ENCODE measurements at places on chromosomes 11 and 22.
A peak's percentile ranks its signal among the peaks of the same experiment; 100 is the strongest.

DNA sequence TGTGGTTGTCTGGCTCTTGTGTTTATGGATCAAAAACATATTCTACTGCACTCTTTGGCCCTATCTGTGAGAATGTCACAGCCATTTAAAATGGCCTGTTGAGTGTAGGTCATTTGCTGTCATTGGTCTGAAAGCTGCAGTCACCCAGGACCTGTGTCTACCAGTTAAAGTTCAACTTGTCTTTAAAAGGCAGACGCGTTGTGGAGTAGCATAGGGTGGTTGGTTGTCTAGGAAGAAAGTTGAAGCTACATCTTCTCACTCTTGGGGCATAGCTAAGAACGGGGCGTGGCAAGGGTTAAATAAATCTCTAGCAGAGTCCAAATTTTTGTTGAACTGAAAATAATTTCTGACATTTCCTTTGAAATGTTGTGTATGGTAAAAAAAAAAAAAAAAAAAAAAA, 110.7 kb upstream of the E2F8 start:
- DNase-seq: no peak

GRCh38 chr22:27273436-27273835, 528.1 kb downstream of the MN1 start:
- no peak for DNase-seq

- no peak for DNase-seq
Observed at GRCh38 chr22:39110631-39111561, 13.9 kb downstream of the APOBEC3H start.

DNA sequence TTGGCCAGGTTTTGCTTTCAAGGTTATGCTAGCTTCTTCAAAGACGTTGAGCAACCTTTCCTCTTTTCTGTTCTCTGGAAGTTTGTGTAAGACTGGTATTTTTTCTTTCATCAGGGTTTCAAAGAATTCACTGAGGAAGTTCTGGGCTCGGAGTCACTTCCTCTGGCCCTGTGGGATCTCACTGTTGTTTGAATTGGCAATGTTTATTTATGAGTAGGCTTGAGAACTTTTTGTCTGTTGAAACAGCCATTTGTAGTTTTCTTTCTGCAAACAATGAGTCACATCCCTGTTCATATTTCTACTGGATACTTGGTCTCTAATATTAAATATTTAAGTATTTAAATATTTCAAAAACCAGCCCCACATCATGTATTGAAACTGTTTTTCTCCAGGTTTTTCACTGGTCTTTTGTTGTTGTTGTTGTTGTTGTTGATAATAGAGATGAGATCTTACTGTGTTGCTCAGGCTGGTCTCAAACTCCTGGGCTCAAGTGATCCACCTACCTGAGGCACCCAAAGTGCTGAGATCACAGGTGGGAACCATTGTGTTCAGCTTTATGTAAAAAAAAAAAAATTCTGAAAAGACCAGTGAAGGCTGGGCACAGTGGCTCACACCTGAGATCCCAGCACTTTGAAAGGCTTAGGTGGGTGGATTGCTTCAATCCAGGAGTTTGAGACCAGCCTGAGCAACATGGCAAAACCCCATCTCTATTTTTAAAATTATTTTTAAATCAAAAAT, 26.9 kb downstream of the SUSD2 start:
- DNase-seq: peak; percentile 80

DNA sequence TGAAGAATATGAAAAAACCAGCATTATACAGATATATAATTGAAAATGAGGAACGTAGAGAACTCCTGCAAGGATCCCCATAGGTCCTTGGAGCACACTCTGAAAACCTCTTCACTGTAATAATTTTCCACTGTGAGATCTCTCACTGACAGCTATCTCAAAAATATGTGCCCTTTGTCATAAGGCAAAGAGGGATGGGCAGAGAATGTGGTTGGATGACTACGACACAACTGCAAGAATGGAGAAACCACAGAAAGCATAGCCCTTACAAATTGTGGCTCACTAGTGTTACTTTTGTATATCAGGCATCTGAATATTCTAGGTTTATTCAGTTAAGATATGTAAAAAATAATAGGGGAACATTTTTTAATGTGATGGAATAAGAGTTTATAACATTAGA, 7.9 kb upstream of the CTSC start:
- peak; percentile 23 for DNase-seq

GRCh38 chr11:73446766-73447165, 70.6 kb downstream of the RELT start:
- no peak for DNase-seq

DNA sequence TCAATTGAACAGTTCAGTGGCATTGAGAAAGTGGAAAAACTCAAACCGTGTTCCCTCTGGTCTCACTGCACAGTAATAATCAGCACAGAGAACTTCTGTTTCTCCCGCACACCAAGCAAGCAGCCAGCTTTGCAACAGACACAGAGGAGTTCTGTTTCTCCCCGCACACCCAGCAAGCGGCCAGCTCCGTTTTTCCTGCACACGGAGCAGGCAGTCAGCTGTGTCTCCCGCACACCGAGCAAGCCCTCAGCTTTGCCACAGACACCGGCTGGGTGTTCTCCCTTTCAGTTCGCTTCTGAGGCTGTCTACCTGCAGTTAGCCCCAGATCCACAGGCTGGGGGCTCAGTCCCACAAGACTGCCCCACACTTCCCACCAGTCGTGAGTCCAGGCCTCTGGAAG, 9.9 kb upstream of the TALDO1 start:
- no peak for DNase-seq

- DNase-seq: peak; percentile 27
Observed at GRCh38 chr11:11813288-11813962, 28.3 kb upstream of the USP47 start.

GRCh38 chr22:46546466-46547178, 9.2 kb upstream of the CELSR1 start:
- DNase-seq: peak; percentile 63

DNA sequence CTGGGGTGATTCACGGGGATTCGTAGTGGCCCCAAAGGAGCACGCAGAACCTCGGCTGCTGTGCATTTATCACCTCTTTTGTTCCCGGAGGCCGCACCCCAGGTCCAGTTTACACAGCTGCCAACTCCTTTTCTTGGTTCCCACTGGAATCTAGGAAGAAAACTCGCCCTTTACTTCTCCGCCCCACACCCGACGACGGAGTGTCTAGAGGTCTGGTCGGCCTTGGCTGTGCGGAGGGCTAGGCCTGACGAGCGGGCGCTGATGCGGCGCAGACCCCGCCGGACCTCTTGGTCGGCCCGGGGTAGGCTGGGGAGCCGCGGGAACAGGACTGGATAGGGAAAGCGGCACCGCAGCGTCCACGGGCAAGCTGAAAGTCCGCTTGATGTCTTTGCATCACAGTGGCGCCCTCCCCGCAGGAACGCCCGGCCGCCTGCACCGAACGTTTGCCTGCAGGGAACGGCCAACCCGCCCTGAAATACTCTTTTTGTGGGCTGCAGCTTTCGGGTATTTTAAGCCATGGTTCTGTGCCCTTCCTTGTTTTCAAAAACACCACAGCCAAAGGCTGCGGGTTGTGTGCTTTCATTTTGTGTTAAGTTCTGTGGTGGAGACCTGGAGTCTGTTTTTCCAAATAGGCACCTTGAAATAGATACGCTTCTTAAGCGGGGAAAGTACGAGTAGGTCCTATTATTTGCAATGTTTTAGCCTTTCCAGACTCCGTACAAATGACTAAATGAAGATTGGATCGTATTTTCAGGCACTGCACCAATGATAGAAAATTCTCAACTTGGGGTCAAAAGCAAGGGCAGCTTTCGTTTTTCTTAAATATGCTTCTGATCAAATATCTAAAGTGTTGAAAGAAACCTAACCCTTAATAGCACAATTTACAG, 829 bp upstream of the ZBED5 start:
- DNase-seq: peak; percentile 40

- DNase-seq: no peak
Observed at GRCh38 chr11:86876716-86877234, 76.4 kb downstream of the PRSS23 start.

DNA sequence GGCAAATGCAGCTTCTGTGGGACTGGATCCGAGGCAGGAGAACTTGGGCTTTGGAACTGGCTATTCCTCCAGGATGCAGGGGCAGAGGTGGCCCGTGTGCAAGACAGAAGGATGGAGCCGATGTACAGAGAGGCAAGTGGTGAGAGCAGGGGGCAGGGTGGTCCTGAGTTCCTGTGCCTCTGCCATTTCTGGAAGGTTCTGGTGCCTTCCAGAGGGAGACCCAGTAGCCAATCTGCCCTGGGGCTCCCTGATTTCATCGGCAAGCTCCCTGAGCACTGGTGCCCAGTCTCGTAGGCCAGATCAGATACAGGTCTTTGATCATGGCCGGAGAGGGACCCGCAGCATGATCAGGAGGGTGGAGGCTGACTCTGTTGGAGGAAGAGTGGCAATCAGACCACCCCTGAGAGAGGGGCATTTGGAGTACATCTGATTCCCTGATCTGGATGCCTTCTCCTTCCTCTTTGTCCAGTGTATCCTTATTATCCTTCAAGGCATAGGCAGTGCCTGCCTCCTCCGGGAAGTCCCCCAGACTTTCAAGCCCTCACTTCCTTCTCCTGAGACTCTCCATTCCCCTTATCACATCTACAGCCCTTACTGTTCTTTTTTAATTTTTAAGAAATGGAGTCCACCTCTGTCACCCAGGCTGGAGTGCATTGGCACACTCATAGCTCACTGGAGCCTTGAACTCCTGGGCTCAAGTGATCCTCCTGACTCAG, 9.7 kb downstream of the MRGPRD start:
- DNase-seq: no peak

DNA sequence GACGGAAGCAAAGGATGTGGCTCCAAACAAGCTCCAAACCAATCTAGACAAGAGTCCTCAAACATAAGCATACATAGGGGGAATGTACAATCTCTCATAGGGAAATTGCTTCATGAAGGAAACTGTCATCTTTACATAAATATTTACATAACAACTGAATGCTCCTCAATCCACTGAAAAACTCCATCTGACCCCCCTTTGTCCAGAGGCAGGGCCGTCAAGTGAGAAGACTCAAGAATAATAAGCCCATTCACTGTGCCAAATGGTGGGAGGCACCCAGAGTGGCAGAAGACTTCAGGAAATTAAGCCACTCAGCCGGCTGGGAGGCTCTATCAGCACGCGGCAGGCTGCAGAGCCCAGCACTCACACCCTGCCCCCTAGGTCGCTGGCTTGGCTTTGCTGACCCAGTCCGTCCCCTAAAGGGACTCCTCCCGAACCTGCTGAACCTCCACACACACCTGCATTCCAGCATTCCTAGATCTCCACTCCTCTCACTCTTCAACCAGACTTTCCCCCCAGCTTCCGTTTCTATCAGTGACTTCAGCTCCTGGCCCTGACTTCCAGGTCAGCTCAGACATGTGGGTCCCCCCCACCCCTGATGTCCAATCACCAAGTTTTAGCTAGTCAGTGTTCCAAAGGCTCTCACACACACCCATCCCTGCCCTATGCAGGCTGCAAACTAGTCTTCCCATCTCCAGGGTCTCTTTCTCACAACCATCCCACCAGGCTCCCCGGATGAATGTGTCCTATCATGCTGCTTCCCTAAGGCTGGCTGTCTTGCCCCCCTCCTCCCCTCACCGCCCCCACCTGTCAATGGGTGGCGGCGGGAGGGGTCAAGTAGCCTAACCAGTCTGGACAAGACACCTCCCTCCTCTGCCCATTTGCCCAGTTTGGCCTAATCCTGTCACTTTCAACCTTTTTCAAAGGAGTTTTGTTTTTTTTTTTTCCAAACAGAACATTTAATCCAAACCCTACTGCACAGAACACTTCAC, 11.3 kb downstream of the VPS37C start:
- no peak for DNase-seq

- no peak for DNase-seq
Observed at GRCh38 chr11:74611369-74611861, 19.0 kb downstream of the POLD3 start.

- DNase-seq: no peak
Observed at GRCh38 chr22:18110194-18110953, at the start of gene TUBA8. TUBA8 (plus strand) TSS chr22:18110809; CDS start chr22:18110866, 57 bp downstream.

DNA sequence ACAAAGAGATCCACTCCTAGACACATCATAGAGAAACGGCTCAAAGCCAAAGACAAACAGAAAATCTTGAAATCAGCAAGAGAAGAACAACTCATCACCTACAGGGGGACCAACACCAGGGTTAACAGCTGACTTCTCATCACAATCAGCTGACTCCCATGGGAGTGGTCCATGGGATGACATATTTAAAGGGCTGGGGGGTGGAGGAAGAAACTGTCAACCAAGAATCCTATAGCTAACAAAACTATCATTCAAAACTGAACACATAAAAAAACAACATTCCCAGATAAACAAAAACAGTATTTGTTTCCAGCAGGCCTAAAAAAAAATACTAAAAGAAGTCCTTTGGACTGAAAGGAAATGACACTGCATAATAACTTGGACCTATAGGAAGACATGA, 86.7 kb downstream of the APOL5 start:
- DNase-seq: no peak

GRCh38 chr11:46528445-46529094, 65.3 kb downstream of the AMBRA1 start:
- DNase-seq: no peak

DNA sequence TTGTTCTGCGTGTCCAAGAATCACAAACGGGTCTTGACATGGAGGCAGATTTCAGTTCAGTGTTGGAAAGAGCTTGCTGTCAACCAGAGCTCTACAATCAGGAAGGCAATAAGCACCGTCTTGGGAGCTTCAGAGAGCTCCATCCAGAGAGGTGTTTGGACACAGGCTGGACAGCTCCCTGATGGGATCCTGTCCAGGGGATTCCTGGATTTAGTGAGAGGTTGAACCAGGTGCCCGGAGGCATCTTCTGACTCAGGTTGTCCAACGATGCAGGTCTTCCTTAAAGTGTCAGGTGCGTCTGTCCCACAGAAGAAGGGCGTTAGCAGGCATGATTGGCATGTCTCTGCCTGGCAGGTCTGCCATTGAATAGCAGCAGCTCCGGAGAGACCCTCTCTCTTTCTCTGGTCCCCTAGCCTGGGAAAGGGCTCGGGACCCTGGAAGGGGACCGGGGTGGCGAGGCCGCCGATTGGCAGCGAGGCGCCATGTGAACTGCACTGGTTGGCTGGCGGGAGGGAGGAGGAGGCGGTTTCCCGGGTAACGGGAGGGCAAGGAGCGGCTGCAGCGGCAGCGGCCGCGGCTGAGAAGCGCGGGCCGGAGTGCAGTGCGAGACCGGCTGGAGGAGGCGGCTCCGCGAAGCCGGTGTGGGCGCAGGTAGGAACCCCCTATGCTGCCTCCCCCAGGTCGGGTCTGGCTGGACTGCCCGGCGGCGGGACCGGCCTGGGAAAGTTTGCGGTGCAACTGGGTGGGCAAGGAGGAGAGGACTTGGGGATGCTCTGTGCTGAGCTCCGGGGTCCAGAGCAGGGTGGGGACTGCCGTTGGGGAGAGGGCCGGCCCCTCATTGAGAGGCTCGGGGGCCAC, 104.1 kb upstream of the E2F8 start:
- DNase-seq: no peak

- no peak for DNase-seq
Observed at GRCh38 chr11:102522312-102523188, 8.0 kb downstream of the MMP7 start.

- no peak for DNase-seq
Observed at GRCh38 chr11:34067383-34068065, 16.0 kb downstream of the CAPRIN1 start.
